ENCODE measurements at places on chromosomes 11 and 22.

DNA sequence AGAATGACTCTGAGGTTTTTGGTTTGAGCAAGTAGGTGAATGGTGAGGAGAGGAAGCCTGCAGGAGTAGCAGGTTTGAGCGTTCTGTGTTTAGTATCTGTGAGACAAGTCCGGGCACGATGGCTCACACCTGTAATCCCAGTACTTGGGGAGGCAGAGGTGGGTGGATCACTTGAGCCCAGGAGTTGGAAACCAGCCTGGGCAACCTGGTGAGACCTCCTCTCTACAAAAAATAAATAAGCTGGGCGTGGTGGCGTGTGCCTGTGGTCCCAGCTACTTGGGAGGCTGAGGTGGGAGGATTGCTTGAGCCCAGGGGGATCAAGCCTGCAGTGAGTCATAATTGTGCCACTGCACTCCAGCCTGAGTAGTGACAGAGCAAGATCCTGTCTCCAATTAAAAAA is 9.7 kb upstream of the CENATAC start:
- DNase-seq = no peak

- no peak for DNase-seq
Observed at GRCh38 chr11:645536-645935, 8.5 kb downstream of the DRD4 start.

GRCh38 chr22:47329727-47330650 is 567.5 kb downstream of the TBC1D22A start:
- DNase-seq = no peak

- no peak for DNase-seq
Observed at GRCh38 chr11:116525961-116526495, 246.8 kb downstream of the BUD13 start.

DNA sequence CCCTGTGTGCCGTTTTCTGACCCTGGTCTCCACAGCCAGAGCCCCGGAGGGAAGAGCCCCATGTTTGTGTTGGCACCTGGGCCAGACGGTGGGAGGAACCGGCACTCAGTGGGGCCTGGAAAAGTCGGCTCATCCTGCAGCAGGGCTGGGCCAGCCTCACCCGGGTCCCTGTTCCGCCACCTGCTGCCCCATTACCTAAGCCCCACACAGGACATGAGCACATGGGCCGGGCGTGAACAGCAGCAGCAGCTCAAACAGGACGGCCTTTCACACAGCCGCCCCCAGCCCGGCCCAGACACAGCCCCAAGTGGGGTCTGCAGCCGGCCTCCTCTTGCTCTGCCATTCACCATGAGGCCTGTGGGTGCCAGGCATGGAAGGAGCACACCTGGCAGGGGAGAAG is 302.4 kb downstream of the MN1 start:
- no peak for DNase-seq

Data from stimulated activated CD8-positive, alpha-beta memory T cell treated with anti-CD3 and anti-CD28 coated beads, Interleukin-15, amount 100 ng/mL, for 24 hours (primary cell).